ENCODE measurements at places on chromosomes 2 and 18.
A peak's percentile ranks its signal among the peaks of the same experiment; 100 is the strongest.

GRCh38 chr18:25310045-25310444 is 41.9 kb downstream of the ZNF521 start:
- DNase-seq: no peak

DNA sequence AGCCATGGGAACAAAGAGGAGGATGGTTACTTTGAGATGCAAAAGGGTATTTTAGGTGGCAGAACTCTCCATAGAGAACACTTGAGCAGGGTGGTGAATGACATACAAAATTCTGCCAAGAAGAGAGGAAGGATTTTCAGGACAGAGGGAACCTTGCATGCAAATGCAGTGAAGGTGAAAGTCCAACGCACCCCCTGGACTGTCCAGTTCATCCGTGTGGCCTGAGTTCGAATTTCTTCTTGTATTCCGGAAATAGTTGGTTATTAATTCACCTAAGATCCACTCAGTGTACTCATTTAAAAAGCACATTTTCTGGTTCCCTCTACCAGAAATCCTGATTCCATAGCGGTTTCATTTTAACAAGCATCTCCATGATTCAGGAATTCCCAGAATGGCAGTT is 5.5 kb downstream of the AOX1 start:
- DNase-seq: no peak

- no peak for DNase-seq
Observed at GRCh38 chr2:233656443-233656842, 15.3 kb upstream of the UGT1A9 start.

GRCh38 chr2:72104821-72105588 is 42.7 kb downstream of the CYP26B1 start:
- no peak for DNase-seq

DNA sequence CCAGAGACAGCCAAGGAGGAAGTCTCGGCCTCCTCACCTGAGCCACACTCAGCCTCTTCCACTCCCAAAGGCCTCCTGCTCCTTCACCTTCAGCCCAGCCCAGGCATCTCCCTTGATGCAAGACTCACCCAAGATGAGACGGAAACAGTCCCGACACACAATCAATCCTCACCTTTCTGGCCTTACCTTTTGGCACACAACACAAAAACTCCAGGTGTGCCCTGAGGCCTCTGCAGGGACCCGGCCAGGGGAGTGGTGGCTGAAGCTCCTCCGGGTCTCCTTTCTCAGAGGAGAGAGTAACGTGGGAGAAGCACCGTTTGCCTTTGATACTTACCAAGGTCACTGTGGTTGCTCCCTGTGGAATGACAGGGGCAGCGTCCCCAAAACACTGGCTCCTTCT is 23.8 kb upstream of the EFHD1 start:
- no peak for DNase-seq

- no peak for DNase-seq
Observed at GRCh38 chr2:72980535-72981217, 63.4 kb downstream of the EMX1 start.

DNA sequence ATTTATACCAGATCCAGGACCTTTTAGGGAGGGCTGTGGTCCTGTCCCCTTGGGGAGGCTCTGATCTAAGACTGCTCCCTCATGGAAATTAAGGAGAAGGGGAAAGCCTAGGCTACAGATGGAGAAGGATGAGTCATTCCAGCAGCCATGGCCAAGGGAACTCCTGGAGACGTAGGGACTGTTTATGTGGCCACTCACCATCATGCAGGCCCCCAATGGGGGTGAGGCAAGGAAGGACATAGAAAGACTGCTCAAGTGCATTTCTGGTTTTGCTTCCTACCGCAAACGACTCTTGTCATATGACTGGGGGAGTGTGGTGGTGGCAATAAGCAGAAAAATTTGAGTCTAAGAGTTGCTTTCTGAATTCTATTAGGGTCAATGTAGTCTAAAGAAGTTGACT is 54.0 kb upstream of the CYP1B1 start:
- DNase-seq: no peak

- DNase-seq: no peak
Observed at GRCh38 chr2:27086724-27087593, at the start of gene KHK. Gene KHK, plus strand, starts transcription at chr2:27086772. Its CDS starts 488 bp downstream, at chr2:27087260.

GRCh38 chr2:209688385-209688784 is 83.2 kb upstream of the UNC80 start:
- no peak for DNase-seq

DNA sequence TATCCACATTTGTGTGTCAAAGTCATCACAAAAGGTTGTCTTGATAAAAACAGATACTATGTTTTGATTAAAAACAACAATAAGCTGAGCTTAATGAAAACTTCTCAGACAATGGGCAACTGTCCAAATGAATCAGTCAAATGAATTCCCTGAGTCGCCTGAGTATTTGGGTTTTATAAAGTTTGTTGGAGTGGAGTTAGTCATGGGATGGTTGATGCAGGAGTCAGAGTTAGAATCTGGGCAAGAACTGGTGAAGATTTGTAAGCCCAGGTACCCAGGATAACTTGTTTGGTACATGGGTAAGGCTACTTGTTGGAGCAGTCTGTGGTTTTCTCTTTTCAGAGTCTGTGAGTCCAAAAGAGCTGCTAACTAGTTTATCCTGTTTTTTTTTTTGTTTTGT is 34.4 kb upstream of the RAPGEF4 start:
- no peak for DNase-seq

GRCh38 chr2:149394864-149395263 is 64.5 kb downstream of the LYPD6 start:
- no peak for DNase-seq

- no peak for DNase-seq
Observed at GRCh38 chr2:74915743-74916142, 42.7 kb upstream of the POLE4 start.

GRCh38 chr2:209579230-209579749 is 155.4 kb downstream of the MAP2 start:
- no peak for DNase-seq

DNA sequence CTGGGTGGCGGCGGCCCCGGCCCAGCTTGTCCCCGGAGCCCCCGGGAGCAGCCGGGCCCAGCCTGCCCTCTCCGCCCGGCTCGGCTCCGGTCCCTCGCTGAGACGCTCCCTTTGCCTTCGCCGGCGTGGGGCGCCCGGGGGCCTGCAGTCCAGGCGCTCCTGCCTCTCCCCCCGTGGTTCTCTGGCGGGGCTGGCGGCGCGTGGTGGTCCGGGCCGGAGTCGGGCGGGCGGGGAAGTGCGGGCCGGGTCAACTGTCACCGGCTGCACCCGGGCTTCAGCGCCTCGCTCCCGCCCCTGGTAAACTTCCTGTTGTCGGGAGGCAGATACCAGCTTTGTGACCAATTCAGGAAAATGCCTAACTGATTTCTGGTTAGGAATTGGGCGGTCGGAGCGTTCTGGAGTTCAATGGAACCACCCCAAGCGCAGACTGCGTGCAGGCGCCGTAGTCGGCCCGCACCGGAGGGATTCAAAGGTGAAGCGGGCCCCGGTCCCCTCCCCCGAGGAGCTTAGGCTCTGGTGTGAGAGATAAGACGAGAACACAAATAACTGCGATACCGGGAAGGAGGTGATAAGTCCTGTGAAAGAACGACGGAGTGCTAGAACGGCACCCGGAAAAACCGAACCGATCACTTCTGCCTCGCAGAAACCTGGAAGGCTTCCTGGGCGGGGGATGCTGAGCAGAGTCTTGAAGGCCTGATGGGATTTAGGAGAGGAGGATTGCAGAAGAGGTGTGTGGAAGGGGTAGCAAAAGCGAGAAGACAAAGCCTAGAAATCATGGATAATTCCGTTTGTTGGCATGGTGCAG is 891 bp downstream of the CAB39 start:
- DNase-seq: peak; percentile 60

DNA sequence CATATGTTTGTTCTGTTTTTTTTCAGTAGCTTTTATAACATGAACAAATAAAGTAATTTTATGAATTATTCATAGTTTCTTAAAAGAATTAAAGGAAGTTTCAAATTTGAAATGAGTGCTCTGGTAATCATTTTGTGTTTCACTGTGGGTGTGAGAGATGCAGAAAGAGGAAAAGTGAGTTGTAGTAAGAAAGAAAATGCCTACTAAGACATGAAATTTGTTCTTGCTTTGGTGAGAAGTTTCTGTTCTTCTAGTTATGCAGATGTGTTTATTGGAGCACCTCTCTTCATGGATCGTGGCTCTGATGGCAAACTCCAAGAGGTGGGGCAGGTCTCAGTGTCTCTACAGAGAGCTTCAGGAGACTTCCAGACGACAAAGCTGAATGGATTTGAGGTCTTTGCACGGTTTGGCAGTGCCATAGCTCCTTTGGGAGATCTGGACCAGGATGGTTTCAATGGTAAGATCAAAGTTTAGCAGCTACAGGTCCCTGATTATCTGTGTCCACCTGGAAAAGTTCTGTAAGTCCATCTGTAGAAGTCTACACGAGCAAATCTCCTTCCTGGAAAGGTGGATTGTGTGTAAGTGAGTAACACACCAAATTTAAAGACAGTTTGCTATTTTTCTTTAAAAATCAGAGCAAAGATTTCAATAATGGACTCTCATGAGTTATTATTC is 51.4 kb downstream of the ITGAV start:
- DNase-seq: no peak

GRCh38 chr2:23469142-23469540 is 84.2 kb downstream of the KLHL29 start:
- no peak for DNase-seq

GRCh38 chr2:37250869-37251740 is 19.6 kb downstream of the NDUFAF7 start:
- DNase-seq: no peak

DNA sequence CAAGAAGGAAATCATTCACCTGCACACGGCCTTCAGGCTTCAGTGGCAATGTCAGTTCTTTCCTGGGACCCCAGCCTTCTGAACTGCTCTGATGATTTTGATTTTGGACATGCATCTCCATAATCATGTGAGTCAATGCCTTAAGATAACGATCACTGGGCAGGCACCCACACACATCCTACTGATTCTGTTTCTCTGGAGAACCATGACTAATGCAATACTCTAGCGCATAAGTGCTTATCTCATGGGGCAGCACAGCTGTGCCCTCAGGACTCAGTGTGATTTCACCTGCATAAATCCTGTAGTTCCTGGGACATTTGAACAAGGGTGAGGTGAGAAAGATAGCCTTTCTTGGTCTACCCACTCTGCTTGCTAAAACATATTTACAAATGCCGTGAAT is 144.6 kb downstream of the AKAIN1 start:
- DNase-seq: no peak

DNA sequence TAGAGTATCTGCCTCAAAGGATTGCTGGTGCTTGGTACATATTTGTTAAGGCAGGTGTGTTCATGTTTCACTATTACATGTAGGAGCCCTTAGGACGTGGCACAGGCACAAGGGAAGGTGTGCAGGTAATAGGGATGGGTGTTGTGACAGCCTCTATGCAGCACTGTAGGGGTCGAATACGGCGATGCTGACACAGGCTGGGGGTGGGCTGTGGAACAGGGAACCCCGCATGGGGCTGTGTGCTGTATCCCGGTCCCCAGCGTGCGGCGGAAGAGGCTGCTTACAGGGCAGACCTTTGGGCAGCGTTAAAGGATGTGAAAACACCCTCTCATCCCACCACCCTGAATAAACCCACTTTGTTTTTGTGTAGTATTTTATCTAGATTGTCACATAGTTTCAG is 21.5 kb downstream of the B3GNT2 start:
- no peak for DNase-seq

DNA sequence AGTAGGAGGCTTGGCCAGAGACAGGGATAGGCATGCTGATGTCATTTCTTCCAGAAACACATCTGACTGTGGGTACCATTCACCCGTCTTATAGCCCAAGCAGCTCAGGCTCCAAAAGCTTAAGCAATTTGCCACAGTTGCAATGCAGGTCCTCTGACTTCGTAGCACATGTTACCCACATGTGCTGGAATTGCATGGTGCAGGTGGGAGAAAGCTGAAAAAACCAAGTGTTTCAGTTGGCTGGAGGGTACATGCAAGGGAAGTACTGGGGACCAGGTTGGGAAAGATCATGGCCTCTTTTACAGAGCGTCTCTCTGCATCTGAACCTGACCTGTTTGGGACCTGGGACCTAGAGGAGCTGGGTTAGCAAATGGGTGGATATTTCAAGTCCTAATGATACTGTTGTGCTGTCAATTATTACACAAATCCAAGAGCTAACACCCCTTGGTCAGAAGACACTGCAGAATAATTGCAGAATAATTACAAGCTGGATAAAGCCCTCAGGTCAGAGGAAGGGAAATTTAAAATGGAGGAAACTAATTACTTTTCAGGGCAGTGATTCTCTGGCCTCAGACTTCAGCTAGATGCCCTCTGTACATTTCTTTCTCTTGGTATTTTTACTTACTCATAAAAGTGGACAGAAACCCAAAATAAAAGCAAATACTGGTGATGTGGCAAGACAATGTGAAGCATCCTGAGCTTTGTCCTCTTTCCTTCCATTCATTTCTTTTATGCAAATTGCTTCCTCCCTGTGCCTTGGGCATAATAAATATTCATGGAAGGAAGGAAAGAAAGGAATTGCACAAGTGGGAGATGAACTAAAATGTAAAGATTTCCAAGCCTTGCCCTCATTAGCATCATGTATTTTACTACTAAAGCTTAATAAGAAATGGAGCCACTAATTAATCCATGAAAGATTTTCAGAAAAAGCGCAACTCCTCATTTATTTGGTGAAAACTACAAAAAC is 45.6 kb upstream of the TTC39C start:
- no peak for DNase-seq

DNA sequence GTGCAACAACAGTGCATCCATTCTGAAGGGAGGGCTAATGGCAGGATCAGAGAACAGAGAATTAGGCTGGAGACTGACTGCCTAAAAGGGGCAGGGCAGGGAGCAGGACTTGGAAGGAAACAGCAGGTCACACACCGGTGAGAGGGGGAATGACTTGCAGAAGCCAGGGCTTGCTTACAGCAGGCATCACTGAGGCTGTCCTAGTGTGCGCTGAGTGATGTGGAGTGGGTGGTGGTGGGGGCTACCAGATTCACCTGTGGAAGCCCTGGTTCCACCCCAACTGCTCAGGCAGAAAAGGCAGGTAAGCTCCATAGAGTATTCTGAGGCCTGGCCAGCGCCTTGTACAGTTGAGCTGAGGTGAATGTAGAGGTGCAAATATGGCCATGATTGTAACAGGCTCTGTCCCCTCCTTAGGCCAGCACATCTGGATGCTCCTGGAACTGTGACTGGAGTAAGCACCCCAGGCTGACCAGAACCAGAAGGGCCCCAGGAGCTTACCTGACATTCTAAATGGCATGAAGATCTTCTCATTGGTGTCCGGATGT is 49.4 kb downstream of the SFXN5 start:
- no peak for DNase-seq

DNA sequence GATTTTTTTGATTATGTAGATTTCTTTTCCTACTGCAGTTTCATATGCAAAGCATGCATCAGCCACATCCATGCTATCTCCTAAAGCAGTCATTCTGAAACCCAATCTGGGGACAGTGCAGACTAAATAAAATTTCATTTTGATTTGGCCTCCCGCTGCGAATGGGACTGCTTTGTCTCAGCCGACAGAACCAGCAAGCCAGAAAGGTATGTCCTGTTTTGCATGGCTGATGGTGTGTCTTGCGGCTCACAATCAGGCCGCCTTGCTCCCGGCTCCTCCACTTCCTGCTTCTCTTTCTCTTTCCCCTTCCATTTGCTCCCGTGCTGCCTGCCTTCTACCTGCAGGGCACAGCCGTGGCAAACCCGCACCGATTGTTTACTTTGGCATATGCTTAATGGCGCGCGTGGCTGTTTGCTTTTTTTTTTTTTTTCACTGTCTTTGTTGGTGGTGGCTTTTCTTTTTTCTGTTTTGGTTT is 419.6 kb upstream of the POU3F3 start:
- no peak for DNase-seq

- no peak for DNase-seq
Observed at GRCh38 chr2:168525716-168526446, 69.8 kb downstream of the CERS6 start.

- no peak for DNase-seq
Observed at GRCh38 chr2:173290046-173290445, 64.6 kb upstream of the CDCA7 start.

GRCh38 chr18:13137670-13138419 is 80.7 kb upstream of the LDLRAD4 start:
- DNase-seq: peak; percentile 49
